ENCODE measurements at places on chromosomes 1 and 21.
A peak's percentile ranks its signal among the peaks of the same experiment; 100 is the strongest.

- no peak for DNase-seq
These were observed 74.5 kb downstream of the NFIA start for GRCh38 chr1:61156576-61157467.

DNA sequence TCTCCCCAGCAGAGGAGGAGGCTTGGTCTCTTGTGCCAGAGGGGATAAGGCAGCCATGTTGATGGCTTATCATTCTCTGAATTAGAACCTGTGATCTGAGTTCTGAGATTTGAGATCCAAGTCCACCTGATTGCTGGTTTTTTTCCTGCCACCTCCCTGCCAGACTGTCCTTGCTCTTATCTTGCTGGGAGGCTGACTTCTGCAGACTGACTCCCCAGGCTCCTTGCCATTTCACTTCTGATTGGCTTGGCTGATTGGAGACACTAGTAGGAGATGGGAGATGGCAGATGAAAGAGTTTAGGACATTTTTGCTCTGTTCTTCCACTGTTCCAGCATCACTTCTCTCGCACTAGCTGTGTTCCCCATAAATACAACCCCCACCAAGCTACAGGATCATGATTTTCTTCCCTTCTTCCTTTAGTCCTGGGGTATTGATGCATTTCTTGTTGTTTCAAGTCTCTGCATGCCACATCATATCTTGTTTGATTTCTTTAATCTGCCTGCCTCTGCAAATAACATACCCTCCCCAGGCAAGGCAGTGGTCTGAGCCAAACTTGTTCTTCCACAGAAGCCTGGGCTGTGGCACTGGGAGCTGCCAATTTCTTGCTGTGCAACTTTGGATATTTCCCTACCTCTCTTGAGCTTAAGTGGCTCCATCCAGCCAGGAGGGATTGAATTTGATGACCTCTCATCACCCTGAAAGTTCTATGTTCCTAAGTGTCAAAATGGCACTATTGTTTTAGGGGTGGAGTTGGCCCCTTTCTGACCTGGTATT lies 963 bp upstream of the CYP4B1 start:
- no peak for DNase-seq

DNA sequence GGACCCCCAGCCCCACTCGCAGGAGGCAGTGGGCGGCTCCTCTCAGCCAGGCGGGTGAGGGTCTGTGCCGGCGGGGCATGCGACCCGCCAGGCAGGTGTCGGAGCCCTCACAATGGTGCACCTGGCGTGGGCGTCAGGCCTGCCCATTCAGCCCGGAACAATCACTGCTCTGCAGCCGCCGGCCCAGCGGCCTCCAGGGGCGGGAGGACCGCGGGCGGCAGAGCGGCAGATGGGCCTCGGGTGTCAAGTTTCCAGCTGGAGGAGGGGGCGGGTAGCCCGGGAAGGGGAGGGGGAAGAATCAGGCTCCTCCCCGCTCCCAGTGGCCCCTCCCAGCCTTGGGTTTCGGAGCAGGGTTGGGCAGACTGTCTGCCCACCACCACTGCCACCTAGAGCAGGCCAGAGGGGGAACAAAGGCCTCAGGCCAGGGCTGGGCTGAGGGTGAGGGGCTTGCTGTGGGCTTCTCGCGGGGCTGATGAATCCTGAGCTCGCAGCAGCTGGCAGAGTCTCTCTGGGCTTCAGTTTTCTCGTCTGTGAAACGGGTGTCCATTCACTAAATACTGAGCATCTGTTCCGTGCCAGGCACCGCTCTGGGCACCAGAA lies 39.5 kb upstream of the CASZ1 start:
- no peak for DNase-seq

DNA sequence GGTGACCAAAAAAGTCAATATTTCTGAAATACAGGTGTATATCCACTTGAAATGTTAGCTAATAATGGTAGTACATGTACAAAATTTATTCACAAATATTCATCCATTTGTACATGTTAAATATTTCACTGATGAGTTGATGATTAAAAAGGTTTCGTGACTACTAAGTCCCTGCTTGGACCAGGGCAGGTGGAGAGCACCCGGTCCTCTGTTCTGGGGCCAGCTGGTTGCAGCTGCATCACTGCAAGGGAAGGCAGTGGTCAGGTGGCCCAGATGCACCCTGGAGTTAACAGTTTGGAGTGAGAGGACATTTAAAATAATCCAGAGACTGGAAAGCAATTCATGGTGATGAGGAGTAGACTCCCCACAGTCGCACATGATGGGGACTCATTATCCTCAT lies 141.2 kb downstream of the ZBTB18 start:
- no peak for DNase-seq

- DNase-seq = no peak
These were observed 80.2 kb downstream of the MAST2 start for GRCh38 chr1:45883658-45884057.

DNA sequence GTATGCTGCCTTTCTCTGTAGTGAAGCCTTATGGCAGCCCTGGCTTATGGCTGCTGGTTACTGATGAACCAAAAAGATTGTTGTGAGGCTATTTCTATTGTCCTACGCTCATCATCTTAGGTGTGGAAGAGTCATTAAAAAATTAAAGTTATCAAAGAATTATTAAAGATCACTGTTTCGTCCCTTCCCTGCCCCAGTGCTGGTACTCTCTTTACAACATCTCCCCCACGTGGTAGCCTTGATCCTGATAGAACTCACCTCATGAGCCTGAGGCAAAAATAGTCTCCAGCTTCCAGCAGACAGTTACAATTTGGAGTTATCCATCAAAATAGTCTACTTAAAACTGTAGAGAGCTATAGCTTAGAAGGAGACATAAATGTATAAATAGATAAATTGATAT lies 201.5 kb downstream of the S1PR1 start:
- no peak for DNase-seq

- no peak for DNase-seq
These were observed 68.7 kb downstream of the PDE9A start for GRCh38 chr21:42722153-42722552.

GRCh38 chr1:16144325-16145029 lies 11.4 kb downstream of the EPHA2 start:
- peak; percentile 51 for DNase-seq

DNA sequence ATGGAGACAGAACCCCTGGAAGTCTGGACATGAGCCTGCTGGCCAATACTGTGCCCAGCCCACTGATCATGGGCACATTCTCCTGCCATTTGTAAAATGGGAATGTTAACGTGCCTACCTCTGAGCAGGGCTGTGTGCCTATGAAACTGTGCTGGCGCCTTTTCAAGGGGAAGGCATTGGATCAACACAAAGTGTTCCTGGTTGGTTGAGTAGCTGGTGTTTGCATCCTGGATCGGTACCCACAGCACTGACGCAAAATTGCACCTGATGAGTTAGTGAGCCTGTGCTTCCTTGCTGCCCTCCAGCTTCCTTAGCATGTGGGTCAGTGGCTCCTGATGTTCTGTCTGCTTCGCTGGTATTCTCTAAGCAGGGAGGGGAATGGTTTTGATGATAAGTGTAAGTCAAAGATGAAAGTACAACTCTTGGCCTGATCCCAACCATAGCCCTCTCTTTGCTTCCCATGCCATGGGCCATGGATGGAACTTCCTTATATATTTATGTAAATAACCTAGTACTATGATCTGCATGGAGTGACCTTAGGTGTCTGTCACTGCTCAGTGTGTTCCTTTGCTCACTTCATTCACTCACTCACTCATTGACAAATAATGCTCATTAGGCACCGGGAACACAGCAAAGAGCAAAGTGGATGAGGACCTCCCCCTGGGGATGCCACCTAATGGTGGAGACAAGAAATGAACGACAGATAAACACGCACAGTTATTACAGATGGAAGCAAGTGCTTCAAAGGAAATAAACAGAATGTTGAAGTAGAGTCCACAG lies 22.7 kb downstream of the MAB21L3 start:
- DNase-seq = no peak
